ENCODE measurements at places on chromosomes 11 and 22. TPM values are rescaled to one million over a fixed set of nuclear protein-coding genes. Genes with fewer than 3 reads are reported as not detected.

The PRR33 gene
- total RNA-seq, result not detected

The PRR5L gene
- 169 TPM for total RNA-seq

The ZP1 gene
- not detected for total RNA-seq

The TRIM49 gene
- not detected for total RNA-seq

The KIAA1671 gene
- 94.3 TPM for total RNA-seq

The SLC5A1 gene
- 47.9 TPM for total RNA-seq

The SCO2 gene
- total RNA-seq, result 5.8 TPM

The ARFGAP3 gene
- total RNA-seq, result 47.7 TPM

The EIF3F gene
- 229 TPM for total RNA-seq

The LDHAL6A gene
- total RNA-seq, result not detected

The RDX gene
- total RNA-seq, result 20.5 TPM

The KDM4D gene
- total RNA-seq, result 0.20 TPM

The HTR3B gene
- total RNA-seq, result not detected

The MS4A6A gene
- total RNA-seq, result 43.1 TPM

The GPR83 gene
- total RNA-seq, result not detected

The SYCE3 gene
- total RNA-seq, result not detected

The ANGPTL5 gene
- total RNA-seq, result not detected

The LIPT2 gene
- 3.9 TPM for total RNA-seq

The KCNJ5 gene
- total RNA-seq, result 0.66 TPM

The SHISAL1 gene
- 6.6 TPM for total RNA-seq

The LRRC75B gene
- total RNA-seq, result 10.2 TPM

The NAP1L4 gene
- total RNA-seq, result 134 TPM

The THY1 gene
- total RNA-seq, result 6.6 TPM

The NLRP10 gene
- total RNA-seq, result not detected

The TXNRD2 gene
- 29.5 TPM for total RNA-seq

The SHISA8 gene
- not detected for total RNA-seq

The FOLH1 gene
- not detected for total RNA-seq

The CHRM1 gene
- 1.2 TPM for total RNA-seq

The TRIM29 gene
- 4.0 TPM for total RNA-seq

The POU2F3 gene
- total RNA-seq, result 1.5 TPM

The WT1 gene
- total RNA-seq, result not detected

The VSIG10L2 gene
- not detected for total RNA-seq

The CHRNA10 gene
- 1.4 TPM for total RNA-seq

The PAX6 gene
- 1.1 TPM for total RNA-seq

The SLC43A1 gene
- 19.0 TPM for total RNA-seq

The IRAG1 gene
- total RNA-seq, result 18.7 TPM

The SLC22A8 gene
- total RNA-seq, result not detected

The DGCR6 gene
- 0.77 TPM for total RNA-seq

All from colonic mucosa (tissue), 4 donors.